ENCODE measurements at places on chromosomes 2 and 18.

- no peak for DNase-seq
These were observed 275.7 kb upstream of the FN1 start for GRCh38 chr2:215711471-215712034.

GRCh38 chr2:129165006-129165405 lies 814.5 kb upstream of the RAB6C start:
- DNase-seq, result no peak

GRCh38 chr2:193895226-193895625 lies 1700.5 kb upstream of the TMEFF2 start:
- no peak for DNase-seq

DNA sequence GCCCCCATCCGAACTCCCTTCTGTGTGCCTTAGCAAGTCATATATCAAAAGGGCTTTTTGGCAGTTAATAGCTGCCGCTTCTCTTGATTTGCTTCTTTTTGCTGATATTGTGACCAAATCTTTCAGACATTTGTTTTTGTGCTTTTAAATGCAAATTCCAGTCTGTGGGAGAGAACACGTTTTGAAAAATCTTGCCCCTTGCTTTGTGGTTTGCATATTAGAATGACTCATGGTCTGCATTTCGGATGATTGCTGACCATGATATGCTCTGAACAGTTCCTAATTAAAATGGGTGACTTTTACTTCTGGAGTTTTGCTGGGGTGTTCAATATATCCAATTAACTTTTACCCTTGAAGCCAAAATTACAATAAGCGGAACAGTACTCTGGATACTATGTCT lies 58.2 kb upstream of the ST6GAL2 start:
- no peak for DNase-seq

- no peak for DNase-seq
These were observed 500.5 kb downstream of the PLCL1 start for GRCh38 chr2:198304859-198305258.

GRCh38 chr2:51208521-51208920 lies 176.6 kb upstream of the NRXN1 start:
- no peak for DNase-seq

Measured in cortex of kidney (tissue), 1 donor.